ENCODE measurements at places on chromosomes 2 and 18.

- DNase-seq, result no peak
Observed at GRCh38 chr2:143071185-143071876, 57.9 kb upstream of the ARHGAP15 start.

DNA sequence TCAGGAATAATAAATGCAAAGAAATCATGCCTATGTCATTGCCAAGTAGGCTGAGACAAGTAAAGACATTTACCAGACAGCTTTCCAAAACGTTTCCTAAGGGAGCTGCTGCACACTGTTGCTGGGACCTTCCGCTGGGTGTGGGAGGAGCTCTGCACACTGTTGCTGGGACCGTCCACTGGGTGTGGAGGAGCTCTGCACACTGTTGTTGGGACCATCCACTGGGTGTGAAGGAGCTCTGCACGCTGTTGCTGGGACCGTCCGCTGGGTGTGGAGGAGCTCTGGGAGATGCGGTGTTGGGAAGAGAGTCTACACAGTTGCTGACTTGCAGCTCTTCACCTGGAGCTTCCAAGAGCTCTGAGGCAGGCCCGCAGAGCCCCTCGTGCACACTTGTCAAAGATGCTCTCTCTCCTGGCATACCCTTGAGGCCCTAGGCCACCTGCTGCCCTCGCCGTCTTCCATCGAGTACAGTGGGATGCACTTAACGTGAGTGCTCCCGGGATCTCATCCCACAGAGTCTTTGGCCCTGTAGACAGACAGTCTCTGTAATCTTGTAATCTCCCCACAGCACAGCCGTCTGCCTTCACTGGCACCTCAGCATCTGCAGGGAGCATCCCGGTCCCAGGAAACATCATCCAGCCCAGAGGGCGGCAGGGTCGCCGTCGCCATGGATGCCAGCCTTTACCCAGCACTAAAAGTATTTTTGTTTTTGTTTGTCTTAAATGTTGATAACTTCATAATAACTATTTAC is 51.4 kb downstream of the TRAPPC12 start:
- DNase-seq, result no peak

GRCh38 chr2:240567872-240568677 is at the start of gene RNPEPL1:
RNPEPL1 (plus strand) TSS chr2:240568484; CDS start chr2:240568587, 103 bp downstream.
- DNase-seq, result no peak

DNA sequence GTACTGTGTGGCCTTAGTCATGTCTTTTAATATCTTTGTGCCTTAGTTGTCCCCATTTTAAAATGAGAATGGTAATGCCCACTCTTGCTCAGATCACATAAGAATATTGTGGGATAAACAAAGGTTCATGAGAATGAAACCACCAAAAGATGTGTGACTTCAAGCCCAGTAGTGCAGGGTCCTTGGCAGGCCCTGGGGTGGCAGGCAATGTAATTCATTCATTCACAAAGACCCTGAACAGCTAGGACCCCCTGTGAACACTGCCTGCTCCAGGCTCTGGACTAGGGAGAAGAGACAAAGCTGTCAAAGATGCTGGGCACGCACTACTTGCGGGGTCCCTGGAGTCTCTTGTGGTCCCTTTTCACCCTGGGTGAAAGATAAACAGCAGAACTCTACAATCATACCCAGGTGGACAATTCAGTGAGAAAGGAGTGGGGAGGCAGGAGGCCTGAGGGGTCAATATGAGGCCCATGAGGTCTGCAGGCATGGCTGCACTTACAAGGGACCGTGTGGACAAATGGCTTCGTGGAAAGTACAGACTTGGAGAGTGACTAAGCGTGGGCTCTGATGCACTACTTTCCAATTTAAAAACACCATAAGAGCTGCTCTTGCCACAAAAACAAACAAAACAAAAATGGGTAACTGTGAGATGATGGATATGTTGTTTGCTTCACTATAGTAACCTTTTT is 136.1 kb downstream of the SMAD7 start:
- DNase-seq, result no peak

DNA sequence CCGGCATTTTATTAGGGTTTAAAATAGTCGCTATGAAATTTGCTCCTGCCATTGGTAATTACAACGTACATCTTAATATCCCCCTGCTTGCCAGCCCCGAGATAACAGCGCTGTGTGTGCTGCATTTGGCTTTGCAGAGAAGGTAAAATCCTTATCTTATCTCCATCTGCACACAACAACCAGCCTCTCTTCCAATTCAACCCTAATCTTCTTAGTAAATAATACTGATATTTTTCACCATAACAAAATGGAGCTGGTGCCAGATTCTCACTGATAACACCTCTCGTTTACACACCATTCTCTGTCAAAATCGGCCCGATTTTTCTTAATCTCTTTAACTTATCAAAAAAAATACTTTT is 61.4 kb upstream of the SIX3 start:
- no peak for DNase-seq

DNA sequence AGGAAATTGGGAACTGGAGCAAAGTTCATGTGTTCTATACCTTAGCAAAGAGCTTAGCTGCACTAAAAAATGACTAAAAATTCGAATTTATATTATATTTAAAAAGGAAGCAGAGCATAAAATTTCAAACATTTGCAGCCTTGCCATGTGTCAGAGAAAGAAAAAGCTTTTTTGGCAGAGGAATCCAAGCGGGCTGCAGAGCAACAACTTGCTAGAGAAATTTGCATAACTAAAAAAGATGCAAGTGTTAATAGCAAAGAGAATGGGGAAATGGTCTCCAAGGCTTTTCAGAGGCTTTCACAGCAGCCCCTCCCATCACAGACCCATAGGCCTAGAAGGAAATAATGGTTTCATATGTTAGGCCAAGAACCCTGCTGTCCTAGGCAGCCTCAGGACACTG is 1315.9 kb downstream of the DSC3 start:
- DNase-seq, result no peak

- DNase-seq, result no peak
Observed at GRCh38 chr2:15634846-15635490, 43.3 kb downstream of the DDX1 start.

GRCh38 chr2:3139906-3140305 is 237.7 kb downstream of the EIPR1 start:
- DNase-seq, result no peak

- no peak for DNase-seq
Observed at GRCh38 chr2:204039298-204039838, 102.8 kb downstream of the ICOS start.

DNA sequence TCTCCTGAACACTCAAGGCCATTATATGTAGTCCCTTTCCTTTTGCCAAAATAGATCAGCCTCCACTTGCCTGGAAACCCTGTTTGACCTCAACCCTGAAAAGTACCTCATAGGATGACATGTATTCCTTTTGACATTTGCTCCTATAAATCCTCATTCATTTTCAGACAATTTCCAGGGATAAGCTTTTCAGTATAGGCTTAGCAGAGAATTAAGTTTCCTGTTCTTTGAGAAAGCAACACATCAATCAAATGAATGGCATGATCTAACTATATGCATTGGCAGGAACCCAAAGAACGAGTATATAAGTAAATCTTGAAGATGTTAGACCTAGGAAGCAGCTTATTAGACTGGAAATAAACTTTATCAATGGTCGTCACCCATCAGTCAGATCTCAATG is 483.0 kb downstream of the CCDC85A start:
- no peak for DNase-seq

- no peak for DNase-seq
Observed at GRCh38 chr18:36212301-36213171, 25.2 kb downstream of the MOCOS start.

GRCh38 chr2:209602259-209602658 is 169.4 kb upstream of the UNC80 start:
- DNase-seq, result no peak

DNA sequence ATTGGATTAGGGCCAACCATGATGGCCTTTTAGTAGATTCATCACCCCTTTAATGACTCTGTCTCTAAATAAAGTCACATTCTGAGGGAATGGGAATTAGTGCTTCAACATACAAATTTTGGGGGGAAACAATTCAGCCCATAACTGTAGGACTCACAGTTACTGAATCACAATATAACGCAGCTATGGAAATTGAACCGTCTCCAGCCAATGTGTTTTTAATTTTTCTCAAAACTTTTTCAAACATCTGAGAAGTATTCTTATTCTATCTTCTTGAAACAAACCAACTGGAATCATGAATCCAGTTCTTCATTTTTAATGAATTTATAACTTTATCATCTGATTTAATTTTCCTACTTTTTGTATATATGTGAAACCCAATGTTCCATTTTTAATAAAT is 373.1 kb upstream of the SYT4 start:
- DNase-seq, result no peak

DNA sequence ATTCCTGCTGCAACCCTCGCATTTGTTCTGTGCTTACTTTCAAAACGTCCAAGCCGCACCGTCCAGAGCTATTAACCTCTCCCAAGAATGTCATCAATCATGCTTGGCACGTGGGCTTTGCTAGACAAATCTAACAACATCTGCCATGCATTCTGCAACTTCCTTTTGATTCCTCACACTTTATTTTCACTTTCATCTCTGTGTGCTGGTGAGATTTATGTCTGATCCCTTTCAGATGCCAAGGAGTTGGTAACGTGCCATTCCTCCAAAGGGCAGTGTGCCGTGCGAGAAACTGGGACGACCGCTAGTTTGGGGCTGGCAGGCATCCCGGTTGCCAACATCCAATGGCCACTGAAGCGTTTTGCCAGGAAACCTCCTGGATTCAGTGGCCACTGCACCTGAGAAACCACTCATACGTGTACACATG is 230.0 kb upstream of the PARD3B start:
- no peak for DNase-seq

GRCh38 chr2:99675130-99675661 is 185.4 kb upstream of the REV1 start:
- no peak for DNase-seq

DNA sequence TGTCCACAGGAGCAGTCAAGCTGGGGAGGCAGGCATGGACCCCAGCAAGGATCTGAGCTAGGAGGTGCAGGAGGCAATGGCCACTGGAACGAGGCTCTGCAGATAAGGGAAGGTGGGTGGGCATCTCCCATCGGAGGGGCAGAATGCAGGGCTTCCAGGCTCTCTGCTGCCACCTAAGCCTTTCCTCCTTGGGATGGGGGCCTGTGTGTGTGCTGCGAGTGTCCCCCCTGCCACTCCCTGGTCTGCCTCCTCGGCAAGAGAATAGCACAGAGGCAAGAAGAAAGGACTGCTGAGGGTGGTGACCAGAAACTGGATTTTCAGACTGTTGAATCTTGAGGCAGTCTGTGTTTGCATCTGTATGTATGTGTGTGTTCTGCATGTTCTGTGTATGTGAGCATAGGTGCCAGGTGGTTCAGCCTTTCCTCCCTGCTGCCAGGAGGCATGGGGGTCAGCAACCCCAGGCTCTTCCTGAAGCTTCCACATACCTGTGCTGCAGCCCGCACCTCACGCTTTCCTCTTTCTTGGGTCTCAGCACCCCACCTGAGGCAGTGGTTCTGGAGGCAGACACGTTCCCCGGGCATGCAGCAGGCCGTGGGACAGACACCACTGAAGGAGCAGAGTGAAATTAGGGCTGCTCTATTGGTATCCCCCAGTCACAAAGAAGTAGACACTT is 86.7 kb downstream of the EPAS1 start:
- DNase-seq, result no peak

- DNase-seq, result no peak
Observed at GRCh38 chr2:168032091-168032490, 215.3 kb downstream of the STK39 start.

GRCh38 chr2:74959106-74959751 is 786 bp downstream of the POLE4 start:
- DNase-seq, result no peak

GRCh38 chr2:185433824-185434223 is 304.8 kb upstream of the FSIP2 start:
- DNase-seq, result no peak

DNA sequence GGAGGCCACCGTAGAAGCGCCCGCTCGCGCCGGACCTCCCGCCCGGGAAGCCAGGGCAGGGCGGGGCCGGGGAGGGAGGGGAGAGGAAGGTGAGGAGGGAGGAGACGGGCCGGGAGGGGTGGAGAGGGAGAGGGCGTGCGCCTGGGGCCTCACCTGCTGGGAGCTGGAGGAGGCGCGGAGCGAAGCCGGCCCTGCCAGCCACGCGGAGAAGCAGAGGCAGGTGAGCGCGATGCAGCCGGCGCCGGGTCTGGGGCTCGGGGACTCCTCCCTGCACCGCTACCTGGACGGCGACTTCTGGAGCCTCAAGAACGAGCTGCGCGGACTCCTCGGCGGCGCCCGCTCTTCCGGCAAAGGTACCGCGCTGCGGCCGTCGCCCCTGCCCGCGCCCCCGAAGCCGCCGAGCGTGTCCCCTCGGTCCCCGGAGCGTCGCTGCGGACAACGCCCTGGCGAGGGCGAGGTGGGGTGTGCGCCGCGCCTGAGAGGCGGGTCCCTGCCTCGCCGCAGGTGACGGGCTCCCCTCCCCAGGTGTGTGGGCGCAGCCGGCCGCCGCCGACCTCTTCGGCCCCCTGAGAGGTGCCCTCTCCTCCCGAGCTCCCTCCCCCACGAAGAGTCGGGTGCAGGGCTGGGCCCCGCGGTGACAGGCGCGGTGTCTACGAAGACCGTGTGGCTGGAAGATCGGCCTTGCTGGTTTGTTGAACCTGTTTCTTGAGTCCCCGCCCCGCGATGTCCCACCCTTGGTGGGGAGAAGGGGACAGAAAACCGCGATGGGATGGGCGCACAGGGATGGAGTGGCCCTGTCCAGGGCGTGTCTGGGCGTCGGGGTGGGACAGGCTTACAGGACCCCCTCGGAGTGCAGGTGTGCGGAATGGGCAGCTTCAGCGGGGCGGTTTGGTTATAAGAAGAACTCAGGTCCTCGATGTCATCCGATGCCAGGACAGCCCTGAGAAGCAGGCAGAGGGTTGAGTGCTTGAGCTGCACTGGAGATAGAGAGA is at the start of gene ACOXL:
Gene ACOXL (plus strand): TSS at position 152 of the 992 bp plus-strand sequence. CDS start 35,817 bp downstream, outside the sequence.
- no peak for DNase-seq

- DNase-seq, result no peak
Observed at GRCh38 chr18:13568443-13569392, 157.6 kb downstream of the FAM210A start.

GRCh38 chr2:10880586-10881321 is 31.0 kb upstream of the KCNF1 start:
- DNase-seq, result no peak

DNA sequence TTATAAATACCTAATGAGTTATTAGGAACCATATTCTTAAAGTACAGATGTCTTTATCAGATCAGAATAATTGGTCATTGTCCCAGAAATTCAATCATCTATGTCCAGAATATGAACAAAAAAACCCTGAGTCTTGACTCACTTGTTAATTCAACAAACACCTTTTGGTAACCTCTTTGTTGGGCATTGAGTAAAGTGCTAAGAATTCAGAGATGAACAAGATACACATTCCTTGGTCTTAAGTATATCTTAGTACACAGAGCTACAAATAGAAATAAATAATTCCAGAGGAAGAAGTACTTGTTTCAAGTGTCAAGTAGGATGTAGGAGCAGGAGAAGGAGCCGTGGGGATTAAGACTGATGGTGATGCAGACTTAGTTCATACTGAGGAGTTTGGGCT is 798.1 kb downstream of the CPS1 start:
- DNase-seq, result no peak

- DNase-seq, result no peak
Observed at GRCh38 chr2:62334440-62335058, 138.6 kb downstream of the B3GNT2 start.

- DNase-seq, result no peak
Observed at GRCh38 chr18:41378598-41378997, 576.4 kb upstream of the PIK3C3 start.
